ENCODE measurements at places on chromosomes 4 and X. TPM values are rescaled to one million over a fixed set of nuclear protein-coding genes. Genes with fewer than 3 reads are reported as not detected.

DNA sequence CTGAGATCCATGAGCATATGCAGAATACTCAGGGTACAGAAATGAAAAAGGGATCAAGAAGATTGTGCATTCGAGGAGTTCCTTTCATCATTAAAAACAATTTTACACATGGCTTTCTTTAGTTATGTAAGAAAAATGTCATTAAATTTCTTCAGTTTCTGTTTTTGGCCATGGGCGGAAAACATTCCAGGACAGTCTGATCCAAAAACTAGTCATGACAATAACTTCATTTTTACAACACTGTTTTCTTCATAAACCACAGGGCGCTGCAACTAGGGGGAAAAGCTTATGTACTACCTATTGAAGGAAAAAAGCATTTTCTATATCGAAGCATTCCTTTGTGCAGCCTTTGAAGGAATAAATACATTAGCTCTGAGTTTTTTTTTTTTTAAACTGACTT is 28.2 kb downstream of the IL13RA1 start:
- DNase-seq = no peak

- DNase-seq = no peak
Observed at GRCh38 chr4:187060551-187060950, 336.9 kb upstream of the FAT1 start.

LDB2 gene
- 31.5 TPM for total RNA-seq

- DNase-seq = peak; percentile 75
Observed at GRCh38 chrX:69165087-69165651, at the start of gene PJA1. Gene PJA1, minus strand, starts transcription at chrX:69165453. Its CDS starts 2,380 bp downstream, at chrX:69163073.

DUSP21 gene
- total RNA-seq = not detected

- no peak for DNase-seq
Observed at GRCh38 chr4:124632439-124632838, 80.1 kb downstream of the ANKRD50 start.

GRCh38 chr4:110458494-110459266 is 17.3 kb upstream of the ENPEP start:
- no peak for DNase-seq

All from type B pancreatic cell (in vitro differentiated cells).